GM13976 (cell line): ENCODE measurements at places on chromosomes 2 and 18.

DNA sequence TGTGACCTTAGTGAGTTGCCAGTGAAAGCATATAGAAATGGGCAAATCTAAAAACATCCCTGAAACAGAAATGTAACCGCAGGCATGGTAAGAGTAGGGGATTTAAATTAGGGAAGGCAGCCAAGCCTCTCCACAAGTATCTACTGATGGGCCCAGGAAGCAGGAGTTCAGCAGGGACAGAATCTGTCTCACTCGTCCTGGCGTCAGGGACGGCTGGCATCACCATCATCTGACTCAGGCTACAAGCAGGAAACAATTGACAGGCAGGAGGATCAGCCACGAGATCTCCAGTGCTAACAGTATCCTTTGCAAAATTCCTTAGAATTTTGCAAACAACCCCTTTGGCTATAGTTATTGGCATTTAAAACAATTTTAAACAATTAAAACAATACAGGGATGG is 61.3 kb downstream of the SMAD4 start:
- DNase-seq = no peak

- DNase-seq = no peak
Measured at GRCh38 chr2:37776487-37776886, 105.0 kb upstream of the CDC42EP3 start.

DNA sequence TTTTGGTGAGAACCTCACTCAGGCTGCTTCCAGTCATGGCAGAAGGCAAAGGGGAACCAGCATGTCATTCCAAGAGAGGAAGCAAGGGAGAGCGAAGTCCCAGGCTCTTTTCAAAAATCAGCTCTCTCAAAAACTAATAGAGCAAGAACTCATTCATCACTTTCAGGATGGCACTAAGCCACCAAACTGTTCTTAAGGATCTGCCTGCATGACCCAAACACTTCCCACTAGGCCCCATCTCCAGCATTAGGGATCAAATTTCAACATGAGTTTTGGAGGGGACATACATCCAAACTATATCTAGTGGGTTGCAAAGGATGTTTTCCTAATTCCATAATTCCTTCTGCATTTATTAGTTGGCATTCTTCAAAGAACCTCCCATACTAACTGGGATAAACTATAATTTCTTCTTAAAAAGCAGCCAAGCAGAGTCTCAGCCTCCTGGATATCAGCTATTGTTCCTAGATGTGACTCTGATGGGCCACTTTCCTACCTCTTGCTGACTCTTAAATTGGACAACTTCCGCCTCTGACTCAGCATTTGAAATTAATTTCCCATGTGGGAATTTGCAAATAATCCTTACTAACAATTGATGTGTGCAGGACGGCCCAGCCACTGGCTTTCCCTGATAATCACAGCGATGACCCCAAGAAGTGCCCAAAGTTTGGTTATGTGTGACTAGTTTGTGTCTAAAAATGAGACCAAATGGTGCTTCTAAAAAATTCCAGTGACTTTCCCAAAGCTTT is 5.5 kb upstream of the REV1 start:
- no peak for DNase-seq

DNA sequence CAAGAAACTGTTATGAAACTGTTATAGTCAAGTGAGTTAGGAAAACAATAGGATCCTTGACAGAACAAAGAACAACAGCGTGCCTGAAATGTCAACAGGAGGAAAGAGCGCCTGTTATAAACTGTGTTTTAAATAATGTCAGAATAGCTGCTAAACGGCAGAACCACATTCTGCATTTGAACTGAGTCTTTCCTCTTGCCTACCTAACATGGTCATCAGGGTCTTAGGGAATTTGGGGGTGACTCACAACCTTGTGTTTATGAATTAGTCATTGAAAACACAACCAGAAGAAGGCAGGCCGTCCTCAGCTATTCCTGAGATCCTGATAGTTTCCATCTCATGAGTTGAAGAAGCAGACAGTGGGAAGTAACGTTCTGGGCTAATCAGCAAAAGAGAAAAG is 222.0 kb upstream of the FN1 start:
- no peak for DNase-seq

DNA sequence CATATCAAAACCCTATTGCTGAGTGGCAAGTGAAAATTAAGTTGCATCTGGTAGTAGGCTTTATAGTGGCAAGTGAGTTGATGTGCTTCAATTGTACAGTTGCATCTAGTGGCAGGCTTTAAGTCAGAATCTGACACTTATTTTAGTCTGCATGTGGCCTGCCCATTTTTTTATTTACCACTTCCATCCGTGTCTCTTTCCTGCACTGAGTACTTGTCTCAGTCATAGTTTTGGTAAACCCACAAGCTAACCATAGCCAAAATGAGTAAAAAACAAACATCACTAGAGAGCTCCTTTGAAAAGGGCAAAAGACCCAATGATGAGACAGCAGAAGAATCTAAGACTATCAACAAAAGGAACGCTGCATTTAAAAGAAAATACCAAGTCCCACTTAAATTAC is 96.0 kb upstream of the CRACDL start:
- no peak for DNase-seq

GRCh38 chr2:84792856-84793522 is 87.9 kb downstream of the TRABD2A start:
- DNase-seq = no peak

GRCh38 chr2:226973816-226974215 is 138.0 kb downstream of the RHBDD1 start:
- DNase-seq = no peak

DNA sequence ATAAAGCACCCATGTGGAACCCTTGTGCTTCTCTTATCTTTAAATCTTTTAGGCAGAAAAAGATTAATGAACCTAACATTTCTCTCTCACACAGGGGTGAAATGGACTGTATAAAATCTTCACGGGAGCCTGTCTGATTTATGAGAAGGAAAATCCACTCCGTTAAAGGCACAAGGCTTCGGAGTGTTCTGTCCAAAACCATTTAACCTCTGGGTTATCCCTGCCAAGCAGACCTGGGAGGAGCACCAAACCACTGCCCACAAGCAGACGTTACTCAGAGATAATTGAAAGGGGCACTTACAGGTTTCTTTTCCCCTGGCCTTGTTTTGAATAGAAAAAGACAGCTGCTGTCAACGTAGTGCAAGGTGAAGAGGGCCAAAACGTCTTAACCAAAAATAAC is 184.4 kb upstream of the DOK6 start:
- no peak for DNase-seq

DNA sequence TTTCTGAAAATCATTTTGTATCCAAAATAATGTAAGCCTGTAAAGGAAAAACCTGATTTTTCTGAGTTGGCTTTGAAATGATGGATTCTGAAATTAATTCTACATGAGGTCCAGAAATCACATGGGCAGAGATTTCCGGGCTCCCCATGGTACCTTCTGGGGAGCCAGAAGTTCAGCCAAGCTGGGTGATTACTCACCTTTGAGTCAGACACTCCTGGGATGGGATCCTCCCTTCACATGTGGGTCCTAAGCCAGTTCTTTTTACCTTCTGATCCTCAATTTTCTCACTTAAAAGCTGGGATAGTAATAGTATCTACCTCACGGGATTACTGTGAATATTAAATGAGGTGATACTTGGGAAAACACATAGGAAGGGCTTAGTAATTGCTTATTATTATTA is 179.8 kb upstream of the EPAS1 start:
- no peak for DNase-seq
